ENCODE measurements at places on chromosomes 3 and 15.

DNA sequence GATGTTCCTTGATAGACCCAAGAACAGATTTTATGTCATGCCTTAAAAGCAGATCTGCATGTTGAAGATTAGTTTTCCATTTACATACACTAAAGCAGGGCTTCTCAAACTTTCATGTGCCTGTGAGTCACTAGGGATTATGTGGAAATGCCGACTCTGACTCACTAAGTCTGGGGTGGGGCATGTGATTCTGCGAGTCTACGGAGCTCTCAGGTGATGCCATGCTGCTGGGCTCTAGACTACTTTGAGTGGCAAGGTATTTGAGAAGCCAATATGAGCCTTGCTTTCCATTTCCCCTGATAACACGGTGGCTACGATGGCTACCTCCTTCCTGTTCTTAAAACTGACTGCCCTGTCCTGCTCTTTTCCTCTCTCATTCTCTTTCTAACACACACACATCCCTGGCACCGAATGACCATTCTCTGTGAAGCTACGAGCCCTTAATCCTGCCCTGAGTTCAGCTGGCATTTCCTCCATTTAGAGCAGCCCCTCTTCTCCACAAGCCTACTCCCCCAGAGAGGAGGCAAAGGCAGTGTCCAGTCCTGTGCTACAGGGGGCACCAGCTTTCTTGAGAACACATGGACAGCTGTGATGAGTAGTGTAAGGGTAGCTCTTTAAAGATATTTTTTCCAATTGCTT lies 39.7 kb upstream of the PYGO1 start:
- DNase-seq: no peak

- no peak for DNase-seq
These were observed 160.0 kb downstream of the SQOR start for GRCh38 chr15:45794712-45795439.

- no peak for DNase-seq
These were observed 30.1 kb downstream of the PPARG start for GRCh38 chr3:12318758-12319621.

DNA sequence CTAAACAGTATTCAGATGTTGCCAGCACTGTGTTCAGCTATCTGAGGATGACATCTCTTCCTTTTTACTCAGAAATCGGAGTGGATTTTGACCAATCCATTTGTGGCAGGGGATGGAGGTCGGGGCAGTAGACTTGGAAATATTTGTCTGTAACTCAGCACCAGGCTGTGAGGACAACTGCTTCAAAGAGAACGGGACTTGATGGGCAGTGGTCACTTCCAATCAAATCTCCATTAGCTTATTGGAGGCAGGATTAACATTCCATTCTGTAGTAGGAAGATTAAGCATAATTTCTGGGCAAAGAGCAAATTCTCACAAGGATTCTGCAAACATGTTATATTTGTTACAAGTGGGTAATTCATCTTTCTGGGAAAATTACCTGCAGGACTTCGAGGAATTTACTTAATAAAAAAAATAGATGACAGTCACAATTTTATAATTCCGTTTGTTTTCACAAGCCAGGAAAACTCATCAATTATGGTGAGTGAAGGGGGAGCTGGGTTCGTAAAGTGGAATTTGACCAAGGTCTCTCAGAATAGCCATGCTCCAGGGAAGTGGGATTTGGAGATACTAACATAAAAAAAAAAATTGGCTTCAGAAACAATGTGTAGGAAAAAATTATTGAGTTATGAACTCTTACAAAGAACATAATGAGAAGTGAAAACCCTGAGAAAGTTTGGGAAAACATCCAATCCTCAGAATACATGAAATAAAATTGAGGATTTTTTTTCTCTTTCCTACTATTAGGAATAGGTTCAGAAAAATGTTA lies 18.1 kb downstream of the CRABP1 start:
- DNase-seq: peak; percentile 23

- peak; percentile 78 for DNase-seq
These were observed 2.8 kb upstream of the FAM131A start for GRCh38 chr3:184334470-184335158.

DNA sequence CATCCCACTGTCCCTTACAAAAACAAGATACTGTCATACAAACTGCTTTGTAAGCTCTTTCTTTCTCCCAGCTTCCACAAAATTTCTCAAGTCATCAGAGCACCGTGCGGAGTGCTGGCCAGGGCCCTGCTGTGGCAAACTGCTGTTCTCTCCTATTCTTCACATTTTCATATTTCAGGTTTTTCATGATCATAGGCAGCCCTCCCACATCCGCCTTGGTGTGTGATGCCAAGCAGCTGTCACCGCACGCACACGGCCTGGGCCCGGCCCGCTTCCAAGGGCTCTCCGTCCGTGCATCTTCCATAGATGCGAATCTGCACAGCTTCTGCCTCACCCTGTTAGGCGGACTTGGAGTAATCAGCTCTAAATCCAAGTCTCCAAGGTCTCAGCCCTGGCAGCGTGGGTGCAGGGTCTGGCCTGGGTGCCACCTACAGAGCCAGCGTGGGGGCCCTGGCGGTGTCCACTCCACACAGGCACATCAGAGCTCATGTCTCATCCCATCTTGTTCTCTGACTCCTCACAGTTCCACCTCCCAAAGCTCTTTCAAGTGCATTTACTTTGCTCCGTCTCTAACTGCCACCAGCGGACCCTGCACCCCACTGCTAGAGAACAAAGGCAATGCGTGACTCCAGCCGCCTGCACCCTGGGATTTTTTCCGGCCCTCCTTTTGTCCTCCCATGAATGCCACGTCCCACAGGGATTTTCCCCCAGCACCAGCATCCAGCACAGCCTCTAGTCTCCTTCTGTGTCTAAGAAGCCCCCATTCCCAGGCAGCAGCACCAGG lies 27.2 kb downstream of the CYFIP1 start:
- no peak for DNase-seq

Measured in T47D (cell line).